ENCODE measurements at places on chromosomes 12 and 14.

- no peak for DNase-seq
These were observed 11.9 kb downstream of the PTGDR start for GRCh38 chr14:52279408-52279807.

DNA sequence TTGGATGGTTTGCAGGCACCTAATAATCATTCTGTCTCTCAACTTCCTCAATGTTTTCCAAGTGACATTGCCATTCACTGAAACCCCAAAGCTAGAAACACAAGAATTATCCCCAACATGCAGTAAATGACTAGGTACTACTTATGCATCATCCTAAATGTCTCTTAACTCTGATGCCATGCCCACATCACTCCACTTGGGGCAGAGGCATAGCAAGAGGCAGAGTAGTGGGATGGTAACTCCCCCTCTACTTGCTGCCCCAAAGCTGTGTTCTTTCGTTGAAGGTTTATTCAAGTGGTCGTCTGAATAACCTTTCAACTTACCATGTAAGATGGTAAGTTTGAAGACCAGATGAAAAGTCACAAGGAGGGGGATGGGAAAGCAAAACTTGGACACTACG is 77.9 kb upstream of the SOX5 start:
- DNase-seq, result no peak

GRCh38 chr12:133204264-133204603 is 22.9 kb downstream of the ZNF268 start:
- no peak for DNase-seq

- no peak for DNase-seq
These were observed 8.5 kb upstream of the STON2 start for GRCh38 chr14:81408595-81408994.

DNA sequence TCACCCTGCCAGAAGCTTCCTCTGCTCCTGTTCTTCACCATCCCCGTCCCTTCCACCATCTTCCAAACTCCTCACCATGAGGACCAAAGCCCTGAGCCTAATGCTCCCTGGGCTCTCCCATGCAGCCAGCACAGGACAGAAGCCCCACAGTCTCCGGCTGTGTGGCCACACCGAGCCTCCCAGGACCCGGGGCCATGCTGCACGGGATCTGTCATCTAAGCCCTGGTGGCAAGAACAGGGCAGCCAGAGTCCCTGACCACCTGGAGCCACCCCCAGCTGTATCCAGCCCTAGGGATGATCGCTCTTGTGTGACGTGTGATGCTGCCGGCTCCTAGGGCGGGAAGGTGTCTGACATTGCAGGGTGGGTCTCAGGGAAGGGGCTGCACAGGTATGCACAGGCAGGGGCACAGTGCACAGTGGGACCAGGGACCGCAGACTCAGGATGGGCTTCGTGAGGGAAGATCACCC is 8.1 kb downstream of the TMEM179 start:
- no peak for DNase-seq

DNA sequence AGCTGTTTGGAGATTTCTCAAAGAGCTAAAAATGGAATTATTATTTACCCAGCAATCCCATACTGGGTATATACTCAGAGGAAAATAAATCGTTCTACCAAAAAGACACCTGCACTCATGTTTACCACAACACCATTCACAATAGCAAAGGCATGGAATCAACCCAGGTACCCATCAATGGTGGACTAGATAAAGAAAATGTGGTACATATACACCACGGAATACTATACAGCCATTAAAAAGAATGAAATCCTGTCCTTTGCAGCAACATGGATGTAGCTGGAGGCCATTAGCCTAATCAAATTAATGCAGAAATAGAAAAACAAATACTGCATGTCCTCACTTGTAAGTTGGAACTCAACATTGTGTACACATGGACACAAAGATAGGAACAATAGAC is 37.9 kb downstream of the WBP11 start:
- DNase-seq, result no peak

GRCh38 chr14:21026988-21027315 is 2.1 kb upstream of the NDRG2 start:
- no peak for DNase-seq

DNA sequence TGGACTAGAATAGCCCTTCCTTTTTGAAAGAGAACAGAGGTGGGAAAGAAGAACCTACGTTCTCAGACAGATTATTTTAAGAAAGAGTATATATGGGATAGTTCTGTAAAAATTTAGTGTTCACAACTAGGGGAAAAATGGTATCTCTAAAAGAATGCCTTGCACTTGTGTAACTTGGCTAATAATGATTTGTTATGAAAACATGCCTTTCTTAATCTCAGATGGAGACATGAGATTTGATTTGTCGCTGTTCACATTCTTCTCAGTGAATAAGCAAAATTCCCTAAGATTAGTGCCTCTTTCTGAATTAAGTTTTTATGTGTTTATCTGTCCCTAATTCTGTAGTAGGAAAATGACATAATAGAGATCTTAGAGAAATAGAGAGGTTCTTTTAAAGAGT is 100.8 kb downstream of the USP15 start:
- DNase-seq, result no peak

GRCh38 chr12:96261557-96261956 is 67.4 kb downstream of the ELK3 start:
- DNase-seq, result no peak

- DNase-seq, result no peak
These were observed 380.0 kb downstream of the LRFN5 start for GRCh38 chr14:41986700-41987099.

DNA sequence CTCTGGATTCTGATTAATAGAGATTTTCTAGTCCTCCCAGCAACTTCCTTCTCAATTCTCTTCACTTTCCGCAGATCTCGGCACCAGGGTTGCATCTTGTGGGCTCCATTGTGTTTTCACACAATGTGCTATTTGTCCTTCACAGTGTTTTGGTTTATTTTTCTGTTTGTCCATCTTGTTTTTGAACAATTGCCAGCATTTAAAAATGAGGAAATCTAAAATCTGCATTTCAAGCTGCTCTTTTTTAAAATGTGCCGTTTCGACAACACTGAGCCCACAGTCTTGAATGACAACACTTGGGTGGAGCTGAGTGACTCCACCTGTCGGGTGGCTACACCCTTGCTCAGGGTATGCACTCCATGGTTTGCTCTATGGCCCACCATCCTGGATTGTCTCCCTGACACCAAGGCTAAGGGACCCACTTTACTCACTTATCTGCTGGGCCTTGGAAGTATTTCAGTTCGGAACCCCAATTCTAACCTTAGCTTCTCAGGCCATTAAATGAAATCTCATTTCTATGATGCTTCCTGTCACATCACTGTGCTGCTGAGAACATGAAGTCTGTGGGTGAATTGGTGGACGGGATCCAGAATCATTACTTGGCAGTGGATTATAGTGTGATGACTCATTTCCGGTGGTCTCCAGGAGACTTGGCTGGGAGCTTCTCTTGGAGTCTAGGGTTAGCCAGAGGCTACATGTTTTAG is 3.4 kb upstream of the MYRFL start:
- DNase-seq, result no peak

DNA sequence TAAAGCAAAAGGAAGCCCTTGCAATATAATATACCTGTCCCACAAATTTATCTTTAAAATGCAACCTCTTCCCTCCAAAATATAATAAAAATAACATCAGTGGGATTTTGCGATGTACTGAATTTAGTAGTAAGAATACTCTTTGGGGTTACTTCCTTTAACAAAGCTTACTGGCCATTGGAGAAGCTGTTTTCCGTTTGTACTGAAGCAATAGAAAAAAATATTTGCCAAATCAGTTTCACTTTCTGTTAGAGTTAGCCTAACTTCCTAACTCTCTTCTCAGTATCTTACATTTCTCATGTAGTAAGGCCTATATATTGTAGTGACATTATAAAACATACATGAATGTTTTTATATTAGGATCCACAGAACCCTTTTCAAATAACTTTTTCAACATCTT is 3.7 kb downstream of the MAX start:
- DNase-seq, result no peak

GRCh38 chr12:125194987-125195386 is 129.8 kb downstream of the AACS start:
- no peak for DNase-seq

DNA sequence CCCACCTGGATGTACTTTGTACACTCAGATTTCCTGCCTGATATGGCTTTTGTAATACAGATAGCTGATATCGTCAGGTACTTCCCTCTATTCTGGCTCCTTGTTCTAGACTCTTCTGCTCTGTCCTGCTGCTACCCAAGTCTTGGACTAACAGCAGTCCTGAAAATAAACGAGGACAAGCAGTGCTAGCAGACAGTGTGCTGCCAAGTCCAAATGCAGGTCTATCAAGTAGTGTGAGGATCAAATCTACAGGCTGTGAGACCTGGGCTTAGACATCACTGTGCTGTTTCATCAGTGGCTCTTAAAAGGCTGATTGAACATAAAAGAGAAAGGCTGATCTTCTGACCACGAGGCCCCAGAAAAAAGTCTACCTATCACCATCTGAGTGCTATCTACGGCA is 418.1 kb downstream of the APAF1 start:
- no peak for DNase-seq

DNA sequence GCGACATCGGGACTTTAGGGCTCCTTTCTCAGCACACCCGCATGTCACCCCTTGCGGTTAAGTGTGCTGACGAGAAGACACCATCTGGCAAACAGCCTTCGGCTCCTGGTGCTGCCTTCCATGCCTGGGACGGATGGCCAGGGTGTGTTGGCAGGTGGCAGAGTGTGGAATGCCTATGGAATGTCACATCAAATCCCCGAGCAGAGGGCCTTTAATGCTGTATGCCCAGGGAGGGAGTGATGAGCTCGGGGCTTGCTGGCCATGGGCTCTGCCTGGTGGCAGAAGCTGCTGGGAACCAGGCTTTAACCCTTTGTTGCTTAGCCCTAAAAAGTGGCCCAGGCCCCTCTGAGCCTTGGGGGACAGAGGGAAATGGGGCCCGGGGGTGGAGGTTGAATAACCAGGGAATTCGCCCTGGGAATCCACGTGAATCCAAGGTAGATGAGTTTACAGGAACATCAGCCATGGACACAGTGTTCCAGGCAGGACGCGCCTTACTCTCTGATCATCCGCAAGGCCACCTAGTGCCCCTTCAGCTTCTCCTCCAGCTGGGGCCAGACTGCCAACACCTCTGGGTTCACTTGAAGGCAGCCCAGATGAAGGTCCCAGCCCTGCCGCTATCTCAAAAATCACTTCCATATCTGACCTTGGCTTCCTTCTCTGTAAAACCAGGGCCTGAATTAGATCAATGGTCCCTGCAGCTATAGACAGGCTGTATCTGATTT is 17.4 kb downstream of the FAM181A start:
- DNase-seq, result no peak

DNA sequence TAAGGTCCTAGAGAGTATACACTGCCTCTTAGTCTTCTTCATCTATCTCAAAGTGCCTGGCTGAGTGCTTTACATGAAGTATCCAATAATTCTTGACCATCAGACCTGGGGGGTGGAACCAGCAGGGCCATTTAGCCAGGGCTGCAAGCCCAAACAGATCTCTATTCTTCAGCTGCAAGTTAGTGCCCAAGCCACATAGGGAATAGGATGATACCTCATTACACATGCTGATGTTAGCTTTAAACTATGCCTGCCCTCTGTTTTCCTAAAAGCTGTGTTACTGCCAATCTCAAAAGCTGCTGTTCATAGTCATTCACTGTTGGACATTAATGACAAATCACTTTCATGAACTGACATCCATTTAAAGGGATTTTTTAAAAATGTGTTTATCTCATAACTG is 16.7 kb upstream of the IFNG start:
- no peak for DNase-seq

GRCh38 chr14:55111122-55111708 is 17.8 kb upstream of the LGALS3 start:
- DNase-seq, result no peak

DNA sequence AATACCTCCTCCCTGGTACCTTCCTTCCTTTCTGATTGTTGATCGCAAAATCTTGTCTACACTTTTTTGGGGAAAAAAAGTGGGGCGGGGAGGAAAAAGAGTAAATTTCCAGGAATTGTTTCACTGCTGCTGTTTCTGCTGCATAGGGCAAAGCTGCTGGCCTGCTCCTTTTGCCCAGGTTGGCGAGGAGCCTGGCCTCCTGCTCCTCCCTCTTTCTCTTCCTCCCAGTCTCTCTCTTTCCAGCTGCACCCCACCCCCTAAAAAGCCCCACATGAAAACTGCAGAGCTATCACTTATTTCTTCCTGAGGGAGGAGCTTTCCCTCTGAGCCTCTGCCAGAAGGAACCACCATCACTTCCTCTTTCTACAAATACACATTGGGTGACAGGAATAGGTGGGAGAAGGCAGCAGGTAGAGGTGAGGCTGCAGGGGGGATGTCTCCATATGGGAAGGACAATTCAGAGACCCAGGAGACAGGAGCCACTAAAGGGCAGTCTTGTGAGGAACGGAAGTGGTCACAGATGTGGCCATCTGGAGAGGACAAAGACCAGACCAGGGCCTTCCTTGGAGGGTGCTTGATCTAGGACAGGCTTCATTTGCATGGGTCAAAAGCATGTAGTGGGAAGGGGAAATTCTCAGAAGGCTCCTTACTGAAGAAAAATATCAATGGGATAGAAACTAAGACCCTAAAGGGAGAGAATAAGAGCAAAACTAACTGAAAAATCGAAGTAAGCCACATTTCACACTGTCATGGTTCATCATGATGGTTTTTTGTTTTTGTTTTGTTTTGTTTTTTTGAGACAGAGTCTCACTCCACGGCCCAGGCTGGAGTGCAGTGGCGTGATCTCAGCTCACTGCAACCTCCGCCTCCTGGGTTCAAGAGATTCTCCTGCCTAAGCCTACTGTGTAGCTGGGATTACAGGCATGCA is 14.8 kb downstream of the ZBTB39 start:
- no peak for DNase-seq

DNA sequence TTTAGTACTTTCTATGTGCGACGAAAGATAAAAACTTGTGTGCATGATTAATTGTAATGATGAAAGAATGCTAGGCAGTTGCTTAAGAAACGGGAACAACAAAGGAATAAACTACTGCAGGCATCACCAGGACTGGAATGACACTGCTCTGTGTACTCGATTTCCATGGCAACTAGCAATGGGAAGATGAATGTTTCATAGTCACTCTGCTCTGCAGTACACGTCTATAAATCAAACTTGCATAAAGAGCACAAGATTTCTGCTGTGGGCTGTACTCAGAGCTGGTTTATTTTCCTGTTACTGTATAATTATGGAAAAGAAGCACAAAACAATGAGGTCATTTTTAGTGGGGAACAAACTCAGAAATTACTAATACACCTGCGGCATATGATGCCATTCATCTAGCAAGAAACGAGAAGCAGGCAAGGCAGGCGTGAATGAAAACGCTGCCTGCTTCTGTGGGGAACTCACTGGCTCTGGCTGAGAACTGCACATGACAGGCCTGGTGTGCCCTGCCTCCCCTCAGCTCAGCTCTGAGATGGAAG is 41.8 kb downstream of the EFCAB11 start:
- no peak for DNase-seq

All from stimulated activated CD4-positive, alpha-beta T cell treated with anti-CD3 and anti-CD28 coated beads, Interleukin-12 subunit alpha, Interleukin-12 subunit beta, amount 100 ng/mL, for 24 hours (primary cell).